Activated naive CD8-positive, alpha-beta T cell treated with anti-CD3 and anti-CD28 coated beads, Interleukin-2, amount 50 U/mL, for 24 hours (primary cell): ENCODE measurements at places on chromosomes 5 and 9.

DNA sequence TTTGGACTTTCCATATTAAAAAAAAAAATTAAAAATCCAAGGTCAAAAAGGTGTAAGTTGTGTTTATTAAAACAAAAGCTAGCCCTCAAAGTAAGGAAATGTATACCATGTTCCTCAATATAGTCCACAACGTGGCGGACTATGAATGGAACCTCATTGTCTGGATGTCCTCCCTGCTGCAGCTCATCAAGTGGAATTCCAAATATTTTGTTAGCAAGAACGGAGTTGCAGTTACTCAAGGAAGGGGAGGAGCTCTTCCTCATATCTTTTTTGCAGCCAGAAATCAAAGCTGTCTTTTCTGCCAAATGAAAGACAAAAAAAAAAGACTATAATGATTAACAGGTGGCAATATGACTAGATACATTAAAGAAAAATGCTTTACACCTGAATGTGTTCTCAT lies 14.0 kb downstream of the FAM13B start:
- peaks cover 21% of the 10 kb centered on the region for H3K4me1 ChIP-seq
- H3K4me3 ChIP-seq: no peak overlapping the region
- no peak overlapping the region for H3K27ac ChIP-seq
- H3K36me3 ChIP-seq: peaks cover 35% of the 10 kb centered on the region

- H3K4me3 ChIP-seq: no peak overlapping the region
- no peak overlapping the region for H3K27ac ChIP-seq
- H3K36me3 ChIP-seq: peaks cover 1% of the 10 kb centered on the region
- DNase-seq: no peak
These were observed 93.3 kb downstream of the TLE1 start for GRCh38 chr9:81595887-81596543.

- H3K4me1 ChIP-seq: peaks cover 22% of the 10 kb centered on the region
- H3K27me3 ChIP-seq: no peaks in the 10 kb centered on the region
- H3K27ac ChIP-seq: no peak overlapping the region
- H3K36me3 ChIP-seq: no peaks in the 10 kb centered on the region
- DNase-seq: no peak
These were observed 21.1 kb downstream of the CORO2A start for GRCh38 chr9:98171176-98171925.

- no peaks in the 10 kb centered on the region for H3K36me3 ChIP-seq
- no peak overlapping the region for H3K4me3 ChIP-seq
- H3K27me3 ChIP-seq: no peaks in the 10 kb centered on the region
- peaks cover 5% of the 10 kb centered on the region for H3K4me1 ChIP-seq
- DNase-seq: no peak
These were observed 89.7 kb upstream of the SLC44A1 start for GRCh38 chr9:105154723-105155191.

DNA sequence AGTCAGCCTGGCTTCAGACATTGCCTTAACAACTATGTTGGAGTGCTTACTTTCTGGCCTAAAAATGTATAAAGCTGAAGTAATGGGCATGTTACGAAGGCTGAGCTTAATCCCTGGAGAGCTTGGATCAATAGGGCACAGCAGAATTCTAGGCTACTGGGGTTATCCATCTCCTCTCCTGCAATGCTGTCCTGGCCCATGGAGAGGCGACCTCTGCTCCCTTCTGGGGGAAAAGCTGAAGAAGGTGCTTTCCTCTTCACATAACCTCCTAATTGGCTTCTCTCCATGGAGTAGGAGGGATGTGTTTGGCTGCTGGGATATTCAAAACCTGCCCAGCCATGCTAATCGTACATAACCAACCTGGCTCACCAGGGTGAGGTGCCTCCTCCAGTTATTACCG lies 403.5 kb downstream of the DMRT2 start:
- H3K27me3 ChIP-seq: peaks cover 7% of the 10 kb centered on the region
- H3K36me3 ChIP-seq: no peaks in the 10 kb centered on the region
- no peak overlapping the region for H3K4me3 ChIP-seq
- DNase-seq: no peak
